Epithelial cell of esophagus (primary cell): ENCODE measurements at places on chromosomes 12 and 14.

DNA sequence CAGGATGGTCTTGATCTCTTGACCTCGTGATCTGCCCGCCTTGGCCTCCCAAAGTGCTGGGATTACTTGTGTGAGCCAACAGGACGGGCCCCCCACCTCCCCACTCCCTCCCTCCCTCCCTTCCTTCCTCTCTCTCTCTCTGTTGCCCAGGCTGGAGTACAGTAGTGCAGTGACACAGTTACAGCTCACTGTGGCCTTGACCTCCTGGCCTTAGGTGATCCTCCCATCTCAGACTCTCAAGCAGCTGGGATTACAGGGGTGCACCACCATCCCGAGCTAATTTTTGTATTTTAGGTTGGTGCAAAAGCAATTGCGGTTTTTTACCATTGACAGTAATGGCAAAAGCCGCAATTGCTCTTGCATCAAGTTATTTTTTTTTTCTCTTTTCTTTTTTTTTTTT lies 19.2 kb upstream of the ANAPC5 start:
- no peak for DNase-seq

DNA sequence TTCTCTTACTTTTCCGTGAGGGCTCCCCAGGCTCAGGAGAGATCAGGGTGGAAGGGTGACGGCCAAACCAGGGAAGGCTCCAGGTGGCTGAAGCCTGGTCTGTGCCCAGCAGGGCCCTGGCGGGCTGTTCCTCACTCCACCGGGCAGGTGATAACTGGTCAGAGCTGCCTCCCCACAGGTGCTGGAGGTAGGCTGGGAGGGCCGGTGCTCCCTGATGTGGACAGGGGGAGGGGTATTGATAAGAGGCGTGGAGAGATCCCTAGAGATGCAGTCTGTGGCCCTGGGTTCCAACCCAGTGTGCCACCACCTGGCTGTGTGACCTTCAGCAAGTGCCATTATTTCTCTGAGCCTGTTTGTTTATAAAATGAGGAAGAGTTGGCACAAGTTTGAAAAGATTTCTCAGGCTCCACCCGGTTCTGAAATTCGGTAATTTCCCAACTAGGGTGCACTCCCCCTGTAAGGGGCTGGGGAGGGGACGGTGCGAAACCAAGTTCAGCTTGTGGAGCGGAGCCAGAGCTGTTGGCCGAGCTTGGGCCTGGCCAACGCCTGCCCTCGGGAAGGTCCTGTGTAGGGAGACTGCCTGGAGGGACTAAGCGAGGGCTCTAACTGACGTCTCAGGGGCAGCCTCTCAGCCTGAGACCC lies 1.0 kb upstream of the NR4A1 start:
- DNase-seq: no peak

GRCh38 chr12:58775396-58775795 lies 144.9 kb downstream of the LRIG3 start:
- no peak for DNase-seq

GRCh38 chr14:59478540-59478939 lies 5.7 kb downstream of the L3HYPDH start:
- DNase-seq: no peak
